Right ventricle myocardium inferior (tissue), 1 donor: ENCODE measurements at places on chromosomes 7 and 10. TPM values are rescaled to one million over a fixed set of nuclear protein-coding genes. Genes with fewer than 3 reads are reported as not detected.

Gene GPRIN2
- total RNA-seq: not detected

Gene FAM24B
- 1.0 TPM for total RNA-seq

GRCh38 chr10:16195894-16196293 is 240.9 kb upstream of the PTER start:
- DNase-seq: no peak

DNA sequence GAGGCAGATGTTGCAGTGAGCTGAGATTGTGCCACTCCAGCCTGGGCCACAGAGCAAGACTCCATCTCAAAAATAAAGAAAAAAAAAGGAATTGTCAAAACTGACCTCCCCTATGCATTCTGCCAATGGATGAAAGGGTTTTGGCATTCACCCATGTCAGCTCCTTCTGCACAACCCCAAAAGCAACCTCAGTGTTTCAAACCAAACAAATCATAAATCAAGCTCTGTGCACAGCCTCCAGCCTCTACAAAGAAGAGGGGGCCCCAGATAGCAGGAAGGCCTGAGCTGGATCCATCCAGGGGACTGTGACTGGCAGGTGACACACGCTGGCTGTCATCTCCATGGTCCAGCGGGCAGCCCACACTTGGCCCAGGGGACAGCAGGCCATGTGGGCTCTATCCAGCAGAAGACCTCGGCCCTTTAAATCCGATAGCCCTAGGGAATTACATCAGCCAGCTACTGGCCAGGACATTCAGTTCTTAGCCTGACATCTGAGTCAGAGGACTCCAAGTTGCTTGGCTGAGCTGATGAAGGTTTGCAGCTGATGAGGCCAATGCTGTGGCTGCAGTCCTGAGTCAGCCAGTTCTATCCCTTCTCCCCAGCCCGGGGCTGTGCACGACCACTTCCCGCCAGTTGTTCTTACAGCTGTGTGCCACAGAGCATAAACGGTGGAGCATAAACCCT is 52.0 kb upstream of the FIGNL1 start:
- DNase-seq: peak; percentile 86

GRCh38 chr7:72446591-72447462 is 34.7 kb upstream of the CALN1 start:
- DNase-seq: no peak

GRCh38 chr10:35789996-35790395 is 147.9 kb upstream of the FZD8 start:
- DNase-seq: no peak

DNA sequence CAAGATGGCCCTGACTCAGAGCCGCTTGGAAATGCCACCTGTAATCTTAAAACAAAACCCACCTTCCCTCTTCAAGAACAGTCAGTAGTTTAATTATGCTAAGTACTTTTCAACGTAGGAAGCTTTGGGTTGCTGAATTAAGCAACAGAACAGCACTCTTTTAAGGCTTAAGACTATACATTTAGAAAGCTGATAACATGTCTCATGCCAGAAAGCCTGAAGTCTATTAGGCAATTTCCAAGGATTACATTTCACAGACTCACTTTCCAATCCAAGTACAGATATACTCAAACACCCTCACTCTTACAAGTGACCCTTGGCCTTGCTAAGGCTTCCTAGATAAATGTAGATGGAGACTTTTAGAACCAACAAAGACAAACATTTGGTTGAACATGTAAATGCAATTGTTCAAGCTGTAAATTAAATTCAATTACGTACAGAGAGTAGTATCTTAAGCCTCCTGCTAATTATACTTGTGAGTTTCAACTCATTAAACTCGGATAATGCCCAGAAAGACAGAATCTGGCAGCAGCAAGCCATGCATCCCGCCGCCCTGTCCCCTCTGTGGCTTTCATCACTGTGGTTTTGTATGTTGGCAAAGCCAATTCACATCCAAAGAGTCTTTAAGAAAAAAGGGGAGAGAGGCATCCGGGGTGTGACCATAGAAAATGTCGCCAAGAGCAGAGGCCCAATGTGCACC is 283.1 kb upstream of the NRP1 start:
- DNase-seq: no peak

DNA sequence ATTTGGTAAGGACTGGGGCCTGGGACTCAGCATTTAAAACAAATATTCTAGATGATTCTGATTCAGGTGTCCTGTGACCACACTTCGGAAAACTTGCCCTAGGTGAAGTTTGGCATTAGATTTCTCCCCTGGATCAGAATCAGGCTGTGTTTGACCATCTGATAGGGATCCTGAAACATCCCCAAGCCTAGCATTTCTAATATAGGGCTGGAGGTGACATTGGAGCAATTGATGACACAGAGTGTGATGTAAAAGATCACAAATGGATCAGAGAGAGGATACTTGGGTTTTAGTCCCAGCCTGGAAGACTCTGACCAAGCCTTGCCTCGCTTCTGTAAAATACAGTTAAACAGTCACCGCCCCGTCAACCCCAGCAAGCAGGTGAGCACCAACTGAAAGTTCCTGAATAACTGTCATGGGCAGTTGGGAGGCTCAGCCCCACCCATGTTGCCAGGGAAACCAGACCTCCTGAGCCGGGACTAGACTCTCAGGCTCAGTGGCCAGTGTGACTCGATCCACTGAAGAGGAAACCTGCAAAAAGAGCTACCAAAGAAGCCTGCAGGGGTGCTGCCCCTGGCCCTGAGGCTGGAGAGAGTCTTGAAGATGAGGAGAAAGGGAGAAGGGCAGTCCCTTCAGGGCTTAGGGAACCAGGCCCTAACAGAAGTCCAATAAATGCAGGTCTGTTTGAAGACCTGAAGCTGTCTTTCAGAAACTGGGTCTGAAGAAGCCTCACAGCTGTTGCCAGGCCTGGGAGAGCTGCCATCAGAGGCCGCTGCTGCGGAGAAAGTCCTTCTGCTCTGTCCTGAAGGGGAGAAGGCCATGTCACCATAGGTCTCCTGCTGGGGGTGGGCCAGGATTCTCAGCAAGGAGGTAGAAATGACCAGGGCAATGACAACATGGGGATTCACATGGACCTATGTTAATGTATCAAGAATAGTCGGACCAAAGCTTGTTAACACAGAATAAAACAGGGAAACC is 126.1 kb upstream of the KCNMA1 start:
- no peak for DNase-seq

DNA sequence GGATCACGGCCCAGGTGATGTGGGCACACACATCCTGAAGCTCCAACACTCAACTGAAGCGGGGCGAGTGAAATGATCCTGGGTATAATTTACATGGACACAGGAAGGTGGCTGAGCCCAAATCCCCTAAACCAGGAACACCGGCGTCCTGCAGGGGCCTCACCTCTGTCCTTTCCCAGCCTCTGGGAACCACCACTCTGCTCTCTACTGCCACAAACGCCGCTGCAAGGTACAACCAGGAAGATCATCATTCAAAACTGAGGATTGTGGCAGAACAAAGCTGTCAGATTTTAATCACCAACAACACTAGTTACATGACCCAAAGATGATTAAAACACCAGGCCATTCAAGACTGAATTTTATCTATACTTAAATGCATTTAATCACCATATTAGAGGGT is 104.0 kb downstream of the DIP2C start:
- no peak for DNase-seq

DNA sequence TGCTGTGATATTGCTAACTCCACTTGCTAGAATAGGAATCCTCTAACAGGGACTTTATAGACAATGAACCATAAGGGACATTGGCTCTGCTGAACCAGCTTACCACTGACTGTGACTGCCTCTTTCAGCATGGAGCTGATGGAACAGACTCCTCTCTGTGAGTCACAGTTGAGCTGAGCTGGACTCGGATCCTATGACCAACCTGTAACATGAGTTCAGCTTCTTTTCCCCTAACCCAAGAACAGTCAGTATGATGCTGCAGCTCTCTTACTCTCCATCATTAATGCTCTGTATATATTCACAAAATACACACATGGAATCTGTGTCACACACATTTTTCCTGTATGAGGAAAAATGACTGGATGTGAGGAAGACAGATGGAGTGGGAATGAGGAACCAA is 177.9 kb upstream of the BET1 start:
- no peak for DNase-seq

- DNase-seq: no peak
These were observed 70.0 kb downstream of the ALOX5 start for GRCh38 chr10:45444022-45444421.

- DNase-seq: no peak
These were observed 63.7 kb upstream of the PRR15 start for GRCh38 chr7:29499932-29500331.

Gene CPVL
- total RNA-seq: 50.6 TPM

DNA sequence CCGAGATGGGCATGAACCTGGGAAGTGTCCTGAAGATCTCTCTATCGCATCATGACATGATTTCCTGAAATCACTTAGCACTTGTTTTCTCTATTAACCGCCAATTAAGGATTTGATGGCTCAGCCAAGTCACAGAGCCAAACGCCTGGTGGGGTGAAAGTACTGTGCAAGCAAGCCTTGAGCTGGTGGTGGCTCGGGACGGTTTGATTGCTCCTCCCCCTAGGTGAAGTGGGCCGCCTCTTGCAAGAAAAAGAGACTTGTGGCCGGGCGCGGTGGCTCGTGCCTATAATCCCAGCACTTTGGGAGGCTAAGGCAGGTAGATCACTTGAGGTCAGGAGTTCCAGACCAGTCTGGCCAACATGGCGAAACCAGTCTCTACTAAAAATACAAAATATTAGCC is 50.3 kb downstream of the COL26A1 start:
- no peak for DNase-seq

DNA sequence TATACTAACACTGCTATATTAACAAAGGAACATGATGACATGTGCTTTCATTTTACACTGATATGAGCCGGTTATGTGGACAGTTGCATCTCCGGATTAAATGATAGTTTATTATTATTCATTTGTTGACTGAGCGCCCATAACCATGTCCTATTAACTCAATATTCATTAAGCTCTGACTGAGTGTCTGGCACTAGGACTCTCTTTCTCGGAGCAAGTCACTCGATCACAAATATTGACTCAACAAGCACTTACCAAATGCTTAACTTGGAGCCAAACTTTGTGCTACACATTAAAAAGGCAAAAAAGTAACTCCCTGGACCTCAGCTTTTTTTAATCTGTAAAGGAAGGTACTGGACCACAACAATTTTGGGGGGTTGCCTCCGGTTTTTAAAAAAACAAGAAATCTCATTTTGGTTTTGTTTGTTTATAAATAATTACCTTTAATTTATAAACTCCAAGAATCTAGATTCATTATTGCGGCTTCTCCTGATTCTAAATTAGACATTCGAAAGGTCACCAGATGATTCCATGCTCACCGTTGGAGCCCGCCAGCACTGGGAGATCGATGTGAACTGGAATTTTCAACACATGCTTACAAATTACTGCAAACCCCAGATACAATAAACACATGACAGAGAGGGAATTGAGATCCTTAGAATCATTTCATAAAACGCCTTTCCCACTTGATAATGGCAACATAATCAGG is 8.9 kb upstream of the LYZL1 start:
- DNase-seq: no peak

DNA sequence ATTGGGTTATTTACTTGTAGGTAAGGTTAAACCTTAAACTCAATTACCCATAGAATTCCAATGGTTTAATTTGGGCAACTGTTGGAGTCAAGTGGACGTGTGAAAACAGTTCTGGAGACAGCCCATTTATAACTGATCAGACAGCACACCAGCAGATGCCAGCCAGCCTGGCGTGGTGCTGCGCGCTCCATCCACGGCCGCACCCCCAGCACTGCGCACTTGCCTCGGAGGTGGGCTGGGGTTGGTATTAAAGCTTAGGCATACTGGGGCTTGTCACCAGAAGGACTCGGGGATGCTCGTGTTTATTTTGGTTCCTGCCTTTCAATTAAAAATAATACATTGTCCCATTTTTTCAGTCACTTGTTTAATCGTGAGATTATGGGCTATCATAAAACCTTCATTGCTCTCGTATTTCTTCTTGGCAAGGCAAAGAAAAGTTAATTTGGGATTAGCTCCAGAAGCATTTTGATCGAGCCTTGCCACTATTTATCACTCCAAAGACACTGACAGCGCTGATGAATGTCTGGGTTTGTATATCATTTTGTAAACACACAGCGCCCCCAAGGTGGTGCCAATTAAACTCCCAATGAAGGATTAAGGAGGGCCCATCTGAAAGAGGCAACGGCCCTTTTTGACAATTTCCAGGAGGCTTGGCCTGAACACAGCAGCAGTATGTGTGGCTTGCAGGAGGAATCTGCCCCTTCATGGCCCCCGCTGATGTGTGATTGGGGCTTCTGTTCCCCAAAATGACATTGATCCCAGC is 204.5 kb upstream of the CXCL12 start:
- no peak for DNase-seq

Gene BUB3
- total RNA-seq: 37.7 TPM

DNA sequence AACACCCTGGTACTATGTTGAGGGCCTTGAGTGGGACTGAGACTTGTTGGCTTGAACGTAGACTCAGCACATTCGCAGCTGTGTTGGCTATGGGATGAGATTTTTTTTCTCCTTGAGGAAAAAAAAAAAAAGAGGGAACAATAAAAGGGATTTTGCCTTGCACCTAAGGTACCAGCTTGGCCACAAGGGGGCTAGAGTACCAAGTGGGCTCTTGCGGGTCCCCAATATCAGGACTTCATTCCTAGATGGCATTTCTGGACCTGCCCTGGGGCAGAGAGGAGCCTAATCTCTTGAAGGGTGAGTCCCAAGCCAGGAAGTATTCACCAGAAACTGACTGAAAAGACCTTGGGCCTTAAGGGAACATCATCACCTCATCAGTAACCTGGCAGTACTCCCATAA is 1083.6 kb upstream of the PHF14 start:
- no peak for DNase-seq

GRCh38 chr10:76523246-76523645 is 1091.8 kb downstream of the LRMDA start:
- no peak for DNase-seq

GRCh38 chr10:110508806-110509544 is 11.3 kb downstream of the DUSP5 start:
- DNase-seq: no peak

- no peak for DNase-seq
These were observed 27.6 kb downstream of the ERLIN1 start for GRCh38 chr10:100158044-100158805.

DNA sequence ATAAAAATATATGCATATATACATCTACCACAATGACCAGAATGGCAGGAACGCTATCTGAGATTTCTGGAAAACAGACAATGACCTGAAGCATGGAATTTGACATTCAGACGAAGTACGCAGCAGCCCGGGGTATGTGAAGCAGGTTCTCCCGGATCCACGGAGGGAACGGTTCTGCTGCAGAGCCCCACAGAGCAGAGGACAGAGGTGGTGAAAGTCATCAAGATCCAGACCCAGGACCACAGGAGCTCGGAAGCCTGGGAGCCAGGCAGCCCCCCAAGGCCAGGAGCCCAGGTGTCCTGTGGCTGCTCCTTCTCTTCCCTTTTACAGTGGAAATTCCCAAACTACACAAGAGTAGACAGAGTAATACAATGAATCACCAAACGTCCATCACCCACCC is 42.1 kb upstream of the DNAAF5 start:
- DNase-seq: no peak

Gene RPA3
- total RNA-seq: 26.8 TPM

GRCh38 chr10:26408858-26409494 is 29.2 kb upstream of the APBB1IP start:
- DNase-seq: no peak

GRCh38 chr7:151019130-151019447 is 5.2 kb downstream of the ATG9B start:
- peak; percentile 40 for DNase-seq

- no peak for DNase-seq
These were observed 155.4 kb downstream of the ATE1 start for GRCh38 chr10:121772406-121772805.
